ENCODE measurements at places on chromosomes 2 and 18.

GRCh38 chr2:32564417-32565035 lies 63.3 kb upstream of the TTC27 start:
- no peak for DNase-seq

DNA sequence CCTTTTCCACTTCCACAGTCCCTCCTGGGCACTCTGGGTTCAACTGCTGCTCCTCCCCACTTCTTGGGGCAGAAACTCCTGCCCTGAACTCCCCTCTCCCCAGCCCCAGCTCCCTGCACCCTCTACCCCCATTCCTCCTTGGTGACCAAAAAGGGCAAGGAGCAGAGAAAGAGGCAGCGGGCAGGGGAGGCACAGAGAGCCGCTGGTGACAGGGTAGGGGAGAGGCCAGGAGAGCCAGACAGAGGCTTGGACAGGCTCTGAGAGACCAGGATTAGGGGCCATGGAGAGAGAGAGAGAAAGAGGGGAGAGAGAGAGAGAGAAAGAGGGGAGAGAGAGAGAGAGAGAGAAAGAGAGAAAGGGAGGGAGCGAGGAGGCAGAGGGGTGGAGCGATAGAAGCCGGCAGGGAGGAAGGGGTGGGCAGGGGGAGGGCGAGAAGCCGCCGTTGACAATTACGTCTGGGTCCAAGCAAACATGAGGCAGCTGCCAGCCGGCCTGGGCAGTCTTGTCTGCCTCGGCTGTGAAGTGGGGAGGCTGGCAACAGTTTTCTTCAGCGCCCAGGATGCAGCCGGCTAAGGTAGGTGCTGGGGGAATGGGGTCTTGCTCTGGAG lies at the start of gene KCNIP3:
Gene KCNIP3, plus strand, starts transcription at position 468 of the 608 bp plus-strand sequence. Its CDS starts 92 bp downstream, at position 560.
- no peak for DNase-seq

GRCh38 chr18:10230072-10230471 lies 224.4 kb upstream of the APCDD1 start:
- peak; percentile 26 for DNase-seq

DNA sequence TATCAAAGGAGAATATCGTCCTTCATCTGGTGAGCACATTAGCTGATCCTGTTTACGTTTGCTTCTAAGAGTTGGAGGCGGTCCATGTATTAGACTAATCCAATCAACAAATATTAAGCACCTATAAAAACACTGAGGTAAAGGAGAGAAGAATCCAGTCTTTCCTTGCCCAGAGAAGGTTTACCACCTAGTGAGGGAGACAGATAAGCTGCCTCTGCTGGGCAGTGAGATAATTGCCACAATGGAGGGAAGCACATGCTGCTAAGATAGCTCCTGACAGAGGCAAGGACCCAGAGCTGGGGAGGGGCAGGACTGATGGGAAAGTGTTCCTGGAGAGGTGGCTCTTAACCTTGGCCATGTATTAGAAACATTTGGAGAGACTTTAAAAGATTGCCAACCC lies 36.7 kb upstream of the ST8SIA5 start:
- no peak for DNase-seq

- no peak for DNase-seq
These were observed 9.4 kb upstream of the SIX3 start for GRCh38 chr2:44932079-44932478.

DNA sequence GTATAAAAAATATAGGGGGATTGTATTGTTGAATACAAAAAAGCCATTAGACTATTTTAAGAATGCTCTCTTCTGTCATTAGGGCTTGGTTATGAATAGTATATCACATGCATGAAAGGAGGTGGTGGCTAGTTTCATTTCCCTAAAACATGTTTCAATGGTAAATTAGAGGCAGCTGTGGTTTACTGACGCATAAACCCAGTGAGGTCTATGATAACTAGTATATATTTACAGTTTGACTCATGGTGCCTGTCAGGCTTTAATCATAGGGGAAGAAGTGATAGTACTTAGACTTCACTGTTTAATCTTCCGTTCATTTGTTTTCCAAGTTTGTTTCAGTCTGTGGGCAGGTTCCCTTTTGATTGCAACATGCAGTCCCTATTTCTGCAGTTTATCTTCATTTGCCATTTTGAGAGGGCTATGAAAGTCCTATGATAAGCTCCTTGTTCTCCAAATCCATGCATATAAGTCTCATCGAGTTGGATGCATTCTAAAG lies 55.1 kb upstream of the MAP4K3 start:
- peak; percentile 91 for DNase-seq

- DNase-seq: no peak
These were observed 279.6 kb downstream of the TXNL1 start for GRCh38 chr18:56358608-56359280.

GRCh38 chr2:62698653-62699052 lies 6.9 kb upstream of the EHBP1 start:
- DNase-seq: no peak

DNA sequence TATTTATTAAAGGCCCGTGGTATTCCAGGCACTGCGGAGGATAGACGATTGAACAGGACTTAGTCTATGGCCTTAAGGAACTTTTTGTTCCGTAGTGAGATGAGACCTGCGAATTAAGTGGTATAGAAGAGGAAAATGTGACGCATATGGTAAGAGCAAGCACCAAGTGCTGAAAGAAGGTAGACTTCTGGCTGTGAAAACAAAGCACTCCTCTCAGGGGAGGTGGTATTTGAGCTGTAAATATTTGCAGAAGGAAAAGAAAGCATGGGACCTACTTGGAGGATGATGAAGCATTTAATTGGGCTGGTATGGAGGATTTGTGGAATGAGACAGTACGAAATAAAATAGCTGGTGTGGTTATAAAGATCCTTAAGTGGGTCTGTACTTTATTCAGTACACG lies 62.5 kb downstream of the GPR39 start:
- DNase-seq: no peak

DNA sequence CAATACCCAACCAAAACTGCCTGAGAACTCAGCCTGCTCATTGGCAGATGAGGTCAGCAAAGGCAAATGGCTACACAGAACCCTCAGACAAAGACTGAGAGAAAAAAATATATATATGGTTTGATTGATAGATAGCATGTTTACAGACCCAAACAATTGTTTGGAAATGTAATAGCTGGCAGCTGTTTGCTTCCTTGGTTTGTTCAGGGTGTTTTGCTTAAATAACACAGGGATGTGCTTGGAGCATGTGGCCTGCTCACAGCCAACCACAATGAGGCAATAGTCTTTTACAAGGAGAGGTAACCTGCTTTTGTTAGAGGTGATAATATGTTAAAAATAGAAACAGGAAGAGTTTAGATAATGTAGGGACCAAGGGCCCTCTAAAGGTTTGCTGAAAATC lies 84.5 kb downstream of the PDK1 start:
- DNase-seq: no peak
